ENCODE measurements at places on chromosomes 1 and 21.

GRCh38 chr1:195981448-195982139 lies 626.6 kb downstream of the KCNT2 start:
- no peak for DNase-seq

- no peak for DNase-seq
These were observed 12.8 kb downstream of the PLEKHO1 start for GRCh38 chr1:150162582-150162861.

- DNase-seq, result peak; percentile 80
These were observed at the start of gene RPS6KC1 for GRCh38 chr1:213051127-213051880. TSS of gene RPS6KC1 (plus strand) at chr1:213051241. CDS start at chr1:213051405, 164 bp downstream.

- no peak for DNase-seq
These were observed 3.6 kb downstream of the C1orf216 start for GRCh38 chr1:35714921-35715567.

DNA sequence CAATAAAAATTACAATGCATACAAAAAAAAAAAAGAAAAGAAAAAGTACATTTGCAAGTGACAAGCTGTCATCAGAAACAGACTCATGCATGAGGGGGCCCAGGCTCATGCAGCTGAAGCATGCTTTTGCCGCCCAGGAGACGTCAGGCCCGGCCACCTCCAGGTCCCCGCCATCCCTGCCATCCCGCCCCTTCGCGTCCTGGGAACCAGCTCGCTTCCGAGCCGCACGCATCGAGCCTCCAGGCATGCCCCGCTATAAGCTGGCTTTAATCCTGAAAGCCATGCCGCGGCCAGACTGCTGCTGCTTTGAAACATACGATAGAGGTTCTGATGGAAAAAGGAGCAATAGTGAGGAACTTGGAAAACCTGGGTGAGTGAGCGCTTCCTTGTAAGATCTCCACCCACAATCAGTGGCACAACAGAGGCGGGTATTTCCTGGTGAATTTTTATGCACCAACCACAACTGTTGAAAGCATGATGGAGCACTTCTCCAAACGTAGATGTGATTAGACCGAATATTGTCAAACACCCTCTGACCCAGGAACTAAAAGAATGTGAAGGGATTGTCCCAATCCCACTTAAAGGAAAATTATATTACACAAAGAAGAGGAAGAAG lies 113.7 kb downstream of the FAF1 start:
- DNase-seq, result no peak

GRCh38 chr1:172143384-172144055 lies 277.0 kb upstream of the C1orf105 start:
- DNase-seq, result no peak

- DNase-seq, result no peak
These were observed 1356.3 kb downstream of the KCNT2 start for GRCh38 chr1:195251900-195252299.

DNA sequence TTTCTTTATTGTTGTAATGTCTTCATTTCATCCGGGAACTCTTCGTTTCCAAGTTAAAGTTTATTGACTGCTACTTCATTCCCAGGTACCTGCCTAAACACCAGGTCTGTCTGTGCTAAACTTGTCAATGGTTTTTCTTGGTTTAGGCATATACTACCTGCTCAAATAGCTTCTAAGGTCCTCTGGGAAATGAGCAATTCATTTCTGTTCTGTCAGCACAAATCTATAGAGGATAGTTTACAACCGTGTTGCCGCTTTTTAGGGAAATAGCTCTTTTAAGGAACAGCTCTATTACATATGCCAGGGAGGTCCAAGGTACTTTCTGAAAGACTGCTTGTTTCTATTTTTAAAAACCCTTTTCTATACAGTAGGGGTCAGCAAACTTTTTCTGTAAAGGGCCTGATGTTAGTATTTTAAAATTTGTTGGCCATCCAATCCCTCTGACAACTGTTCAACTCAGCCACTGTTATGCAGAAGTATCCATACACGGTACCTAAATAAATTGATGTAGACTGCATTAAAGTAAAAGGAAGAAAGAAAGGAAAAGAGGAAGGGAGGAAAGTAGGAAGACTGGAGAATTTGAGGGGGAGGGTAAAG lies 222.7 kb upstream of the PTBP2 start:
- DNase-seq, result no peak
